Stimulated activated CD4-positive, alpha-beta T cell treated with anti-CD3 and anti-CD28 coated beads, Interleukin-1b, Interleukin-23, amount 100 ng/mL, for 1 hour (primary cell): ENCODE measurements at places on chromosomes 1 and 21.

DNA sequence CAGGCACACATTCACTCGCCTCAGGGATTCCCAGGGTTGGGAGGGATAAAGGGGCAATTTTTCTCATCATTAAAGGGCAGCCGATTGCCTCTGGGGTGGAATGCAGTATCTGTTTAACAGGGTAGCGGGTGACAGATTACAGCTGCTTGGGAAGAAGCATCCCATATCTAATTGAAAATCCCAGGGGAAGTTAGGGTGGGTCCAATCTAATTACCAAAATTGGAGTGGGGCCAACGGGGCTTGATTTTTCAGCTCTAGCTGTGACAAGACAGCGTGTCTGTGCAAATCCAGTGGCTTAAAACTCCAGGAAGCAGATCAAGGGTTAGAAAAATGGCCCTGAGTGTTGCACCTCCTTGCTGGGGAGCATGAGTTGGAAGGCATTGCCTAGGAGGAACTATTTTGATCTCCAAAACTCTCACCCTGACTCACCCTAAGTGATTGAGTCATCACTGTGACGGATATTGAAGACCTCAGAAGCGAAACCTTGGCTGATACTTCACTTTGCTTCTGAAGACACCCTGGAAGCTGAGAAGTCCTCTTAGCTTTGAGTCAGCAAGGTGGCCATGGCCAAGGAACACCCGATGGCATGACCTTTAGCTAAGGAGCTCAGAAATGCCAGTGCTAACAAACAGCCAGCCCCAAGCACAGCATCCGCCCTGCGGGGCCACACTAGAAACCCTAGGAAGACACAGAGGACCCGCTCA lies 46.0 kb downstream of the GRHL3 start:
- DNase-seq, result no peak

DNA sequence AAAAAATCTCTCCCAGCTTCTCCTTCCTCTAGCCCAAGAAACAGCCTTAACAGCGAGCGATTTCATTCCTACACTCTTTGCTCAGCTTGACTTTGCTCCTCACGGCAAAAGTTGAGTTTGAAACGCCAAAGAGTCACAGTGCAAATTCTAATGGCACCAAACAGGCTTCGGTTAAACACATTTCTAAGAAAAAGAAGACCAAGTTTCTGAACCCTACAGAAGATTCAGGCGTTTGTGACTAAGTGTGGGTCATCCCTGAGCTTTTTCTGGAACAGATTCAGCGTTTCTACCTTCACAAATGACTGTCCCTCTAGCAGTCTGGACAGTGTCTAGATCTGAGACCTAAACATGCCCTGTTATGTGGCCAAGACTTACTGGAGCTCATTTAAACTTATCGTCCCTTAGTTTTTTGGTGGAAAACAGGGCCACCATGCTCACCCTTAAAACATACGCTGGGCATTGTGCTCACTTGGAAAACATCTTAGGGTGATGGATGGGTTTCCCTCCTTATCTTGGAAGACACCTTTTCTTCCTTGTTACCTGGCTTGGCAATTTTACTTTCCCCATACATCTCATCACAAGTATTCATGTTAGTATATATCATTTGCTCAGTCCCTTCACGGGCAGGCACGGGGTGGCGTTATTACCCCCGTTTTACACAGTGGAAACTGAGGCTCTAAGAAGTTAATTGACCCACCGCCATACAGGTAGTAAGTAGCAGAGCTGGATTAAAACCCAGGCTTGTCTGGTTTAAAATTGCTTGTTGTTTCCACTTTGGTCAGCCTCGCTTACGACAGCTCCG lies 1.0 kb downstream of the C1orf198 start:
- no peak for DNase-seq

- DNase-seq, result no peak
Observed at GRCh38 chr1:34286511-34286910, 109.8 kb downstream of the C1orf94 start.

DNA sequence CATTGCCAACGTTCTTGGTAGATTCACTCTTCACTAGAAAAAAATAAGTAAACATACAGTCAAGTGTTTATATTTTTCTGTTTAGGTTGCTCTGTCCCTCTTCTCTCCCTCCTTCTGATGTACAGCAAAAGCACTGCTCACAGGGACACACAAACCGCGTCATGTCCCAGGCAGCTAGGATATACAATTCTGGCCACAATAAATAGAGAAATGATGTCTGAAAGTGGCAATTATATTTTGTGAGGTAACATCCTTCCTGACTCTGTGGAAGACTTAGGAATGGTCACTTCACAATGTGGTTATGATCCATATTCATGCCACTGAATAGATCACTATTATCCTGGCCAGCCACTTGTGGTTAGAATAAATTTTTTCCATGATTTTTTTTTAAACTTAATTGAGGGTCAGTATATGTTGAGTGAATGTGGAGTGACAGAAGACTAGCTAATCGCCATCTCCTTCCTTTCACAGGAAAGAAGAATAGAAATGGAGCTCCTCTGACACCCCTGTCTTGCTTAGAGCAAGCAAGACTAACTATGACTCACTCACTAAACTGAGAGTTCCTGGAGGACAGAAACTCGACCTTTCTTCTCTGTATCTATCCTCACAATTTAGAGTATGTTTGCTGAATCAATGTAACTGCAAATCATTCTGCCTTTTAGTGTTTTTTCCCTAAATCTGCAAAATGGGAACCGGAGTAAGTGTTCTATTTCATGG lies 54.0 kb downstream of the ZNHIT6 start:
- no peak for DNase-seq

- no peak for DNase-seq
Observed at GRCh38 chr1:33311706-33312412, 9.0 kb downstream of the A3GALT2 start.

- no peak for DNase-seq
Observed at GRCh38 chr21:30072496-30072895, 94.1 kb downstream of the CLDN17 start.

DNA sequence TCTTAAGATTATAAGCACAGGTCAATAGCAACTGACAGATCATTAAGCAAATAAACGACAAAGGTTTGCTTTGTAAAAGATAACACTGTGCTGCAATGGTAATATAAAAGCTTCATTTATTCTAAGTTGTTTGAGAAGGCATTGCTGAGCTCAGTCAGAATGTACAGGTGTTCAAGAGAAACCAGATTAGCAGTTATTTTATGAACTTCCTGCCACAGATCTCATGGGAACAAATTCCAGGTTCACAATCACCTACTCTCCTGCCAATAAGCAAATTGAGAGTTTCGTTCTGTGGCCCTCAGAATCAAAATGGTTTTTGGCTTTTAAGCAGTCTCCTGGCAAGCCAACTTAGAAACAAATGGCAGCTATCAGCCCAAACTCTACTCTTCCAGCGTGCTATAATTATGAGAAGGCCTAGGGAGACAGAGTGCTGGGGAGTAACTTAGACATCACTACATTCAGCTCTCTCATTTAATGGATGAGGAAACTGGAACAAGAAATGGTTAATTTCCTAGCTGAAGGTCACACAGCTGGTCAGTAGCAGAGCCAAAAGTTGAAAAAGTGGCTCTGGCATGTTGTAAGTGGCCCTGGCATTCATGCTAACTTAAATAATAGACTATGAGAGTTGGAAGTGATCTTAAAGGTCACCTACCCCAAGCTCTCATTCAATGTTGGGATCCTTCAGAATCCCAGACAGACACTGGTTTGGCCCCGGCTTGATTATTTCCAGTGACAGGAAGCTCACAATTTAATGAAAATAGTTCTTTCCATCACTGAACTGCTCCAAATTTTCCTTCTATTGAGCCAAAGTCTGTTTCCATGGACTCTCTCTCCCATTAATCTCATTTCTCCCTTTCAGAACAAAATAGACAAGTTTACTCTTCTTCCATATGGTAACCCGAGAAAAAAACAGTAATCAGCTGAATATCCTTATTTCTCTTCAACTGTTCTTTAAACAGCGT lies 82.6 kb upstream of the EDEM3 start:
- no peak for DNase-seq

- DNase-seq, result no peak
Observed at GRCh38 chr1:200178340-200178739, 150.8 kb downstream of the NR5A2 start.
